ENCODE measurements at places on chromosomes 2 and 18. TPM values are rescaled to one million over a fixed set of nuclear protein-coding genes. Genes with fewer than 3 reads are reported as not detected.

The CHRND gene
- not detected for total RNA-seq

The ITGA6 gene
- 191 TPM for total RNA-seq

The NEURL3 gene
- total RNA-seq, result not detected

The OR6B2 gene
- total RNA-seq, result not detected

The ASB3 gene
- 13.4 TPM for total RNA-seq

The REG3A gene
- not detected for total RNA-seq

The BABAM2 gene
- total RNA-seq, result 8.4 TPM

Data from bronchial epithelial cell (primary cell).